ENCODE measurements at places on chromosomes 11 and 22.

GRCh38 chr11:6864438-6864837, 1.6 kb downstream of the OR10A2 start:
- DNase-seq = no peak

DNA sequence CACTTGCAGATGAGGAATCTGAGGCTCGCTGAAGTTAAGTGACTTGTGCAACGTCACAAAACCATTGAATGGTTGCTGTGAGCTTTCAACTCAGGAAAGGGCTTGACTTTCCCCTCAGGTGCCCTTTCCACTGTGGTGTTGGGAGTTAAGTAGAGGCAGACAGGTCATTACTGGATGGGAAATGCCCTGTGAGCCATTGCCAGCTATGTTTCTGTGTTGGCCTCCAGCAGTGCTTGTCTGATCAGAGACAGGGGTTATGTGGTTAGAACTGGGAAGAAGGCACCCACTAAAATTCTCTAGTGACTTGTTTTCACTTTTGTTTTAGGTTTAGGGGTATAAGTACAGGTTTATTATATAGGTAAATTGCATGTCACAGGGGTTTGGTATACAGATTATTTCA, 96.6 kb downstream of the FDX1 start:
- no peak for DNase-seq

DNA sequence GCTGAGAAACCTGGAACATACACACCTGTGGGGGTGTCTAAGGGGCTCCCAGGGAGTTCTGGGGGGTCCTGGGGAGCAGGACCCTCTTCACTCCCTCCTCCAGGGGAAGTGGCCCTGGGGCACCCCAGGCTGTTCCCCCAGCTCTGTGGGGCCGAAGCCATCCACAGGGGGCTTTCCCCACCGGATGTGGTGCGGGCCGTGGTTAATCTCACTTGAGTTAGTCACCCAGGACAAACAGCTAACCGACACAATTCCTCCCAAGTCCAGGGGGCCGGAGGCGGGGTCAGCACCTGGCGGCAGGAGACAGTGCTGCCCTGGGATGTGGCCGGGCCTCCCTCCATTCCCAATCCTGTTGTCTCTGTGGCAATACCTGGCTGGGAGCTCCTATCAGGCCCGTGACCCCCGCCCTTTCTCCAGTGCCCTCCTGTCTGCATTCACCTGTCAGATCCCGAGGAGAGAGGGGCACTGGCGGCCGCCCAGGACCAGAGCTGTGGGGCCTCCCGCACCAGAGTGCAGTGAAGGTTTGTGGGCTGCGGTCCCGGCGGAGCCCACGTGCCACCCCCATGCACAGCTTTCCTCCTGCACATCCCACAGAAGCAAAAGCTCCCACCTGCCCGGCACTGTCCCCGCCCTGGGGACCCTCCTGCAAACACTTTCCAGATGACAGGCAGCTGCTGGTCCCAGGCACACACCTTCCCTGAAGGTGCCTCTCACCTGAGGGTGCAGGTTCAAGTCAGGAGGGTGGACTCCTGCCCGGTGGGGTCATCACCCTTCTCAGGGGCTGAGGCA, 5.2 kb upstream of the MUC5AC start:
- no peak for DNase-seq

GRCh38 chr11:131877246-131877942, 507.0 kb downstream of the NTM start:
- DNase-seq = no peak

DNA sequence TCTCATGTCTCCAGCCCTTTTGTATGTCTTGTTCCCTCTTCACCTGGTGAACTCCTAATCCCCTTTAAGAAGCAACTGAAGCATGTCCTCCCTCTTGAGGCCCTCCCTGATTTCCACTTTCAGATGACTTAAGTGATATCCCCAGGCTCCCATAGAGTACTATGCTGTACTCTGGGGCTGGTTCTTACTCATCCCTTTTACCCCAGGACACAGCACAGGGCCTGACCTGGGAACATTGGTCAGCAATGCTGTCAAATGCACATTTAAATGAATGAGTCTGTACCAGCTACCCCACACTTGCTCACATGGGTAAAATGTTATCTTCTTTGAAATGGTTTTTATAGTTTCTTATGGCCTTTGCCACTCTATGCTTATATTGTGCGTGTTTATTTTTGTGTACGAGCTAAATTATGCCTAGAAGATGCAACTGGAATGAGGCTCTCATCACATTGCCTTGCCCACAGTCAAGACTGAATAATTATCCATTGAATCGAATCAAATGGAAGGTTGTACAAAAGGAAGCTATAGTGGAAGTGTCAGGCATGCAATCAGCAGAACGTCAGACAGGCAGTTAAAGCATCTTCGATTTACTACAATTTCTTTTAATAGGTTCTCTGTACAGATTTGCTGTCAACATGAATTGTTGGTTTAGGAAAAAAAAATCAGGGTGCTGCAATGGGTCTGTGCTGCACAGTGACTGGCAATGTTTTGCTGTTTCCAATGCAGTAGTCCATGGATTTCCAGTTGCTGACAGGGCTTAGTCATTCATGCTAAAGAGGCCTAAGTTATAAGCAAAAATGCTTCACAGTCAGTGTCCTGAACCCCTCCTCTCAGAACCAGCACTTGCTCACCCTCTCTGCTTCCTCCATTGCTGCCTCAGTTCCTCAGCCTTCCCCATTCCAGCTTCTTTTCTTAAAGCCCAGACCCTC, 79.5 kb downstream of the PARVA start:
- no peak for DNase-seq

GRCh38 chr11:74909812-74910211, 39.1 kb downstream of the XRRA1 start:
- no peak for DNase-seq
